ENCODE measurements at places on chromosomes 5 and 9.

DNA sequence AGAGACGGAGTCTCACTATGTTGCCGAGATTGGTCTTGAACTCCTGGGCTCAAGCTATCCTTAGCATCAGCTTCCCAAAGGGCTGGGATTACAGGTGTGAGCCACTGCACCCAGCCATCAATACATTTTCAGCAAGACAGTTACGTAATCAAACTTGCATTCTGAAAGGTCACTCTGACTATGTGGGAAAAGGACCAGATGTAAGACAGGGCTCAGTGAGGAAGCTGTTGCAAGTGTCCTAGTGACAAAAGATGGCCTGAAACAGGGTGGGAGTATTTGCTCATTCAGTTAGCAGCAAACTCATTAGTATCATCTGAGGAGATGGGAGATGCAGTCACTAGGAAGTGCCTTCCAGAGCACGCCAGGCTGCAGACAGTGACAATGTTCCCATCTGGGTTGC, 16.9 kb downstream of the MED27 start:
- H3K36me3 ChIP-seq: peaks cover 23% of the 10 kb centered on the region
- H3K4me1 ChIP-seq: no peaks in the 10 kb centered on the region
- H3K27ac ChIP-seq: no peak overlapping the region
- no peaks in the 10 kb centered on the region for H3K27me3 ChIP-seq

- no peaks in the 10 kb centered on the region for H3K27me3 ChIP-seq
- no peaks in the 10 kb centered on the region for H3K36me3 ChIP-seq
- H3K4me1 ChIP-seq: peaks cover 28% of the 10 kb centered on the region
- peak overlapping the region; percentile 15 for H3K4me3 ChIP-seq
- no peak overlapping the region for H3K27ac ChIP-seq
Observed at GRCh38 chr5:59766427-59767210, 126.9 kb downstream of the PDE4D start.

GRCh38 chr9:91643481-91644077, 219.9 kb upstream of the NFIL3 start:
- peaks cover 8% of the 10 kb centered on the region for H3K27me3 ChIP-seq
- no peak for DNase-seq
- H3K4me1 ChIP-seq: no peaks in the 10 kb centered on the region
- H3K4me3 ChIP-seq: no peak overlapping the region
- no peaks in the 10 kb centered on the region for H3K36me3 ChIP-seq

DNA sequence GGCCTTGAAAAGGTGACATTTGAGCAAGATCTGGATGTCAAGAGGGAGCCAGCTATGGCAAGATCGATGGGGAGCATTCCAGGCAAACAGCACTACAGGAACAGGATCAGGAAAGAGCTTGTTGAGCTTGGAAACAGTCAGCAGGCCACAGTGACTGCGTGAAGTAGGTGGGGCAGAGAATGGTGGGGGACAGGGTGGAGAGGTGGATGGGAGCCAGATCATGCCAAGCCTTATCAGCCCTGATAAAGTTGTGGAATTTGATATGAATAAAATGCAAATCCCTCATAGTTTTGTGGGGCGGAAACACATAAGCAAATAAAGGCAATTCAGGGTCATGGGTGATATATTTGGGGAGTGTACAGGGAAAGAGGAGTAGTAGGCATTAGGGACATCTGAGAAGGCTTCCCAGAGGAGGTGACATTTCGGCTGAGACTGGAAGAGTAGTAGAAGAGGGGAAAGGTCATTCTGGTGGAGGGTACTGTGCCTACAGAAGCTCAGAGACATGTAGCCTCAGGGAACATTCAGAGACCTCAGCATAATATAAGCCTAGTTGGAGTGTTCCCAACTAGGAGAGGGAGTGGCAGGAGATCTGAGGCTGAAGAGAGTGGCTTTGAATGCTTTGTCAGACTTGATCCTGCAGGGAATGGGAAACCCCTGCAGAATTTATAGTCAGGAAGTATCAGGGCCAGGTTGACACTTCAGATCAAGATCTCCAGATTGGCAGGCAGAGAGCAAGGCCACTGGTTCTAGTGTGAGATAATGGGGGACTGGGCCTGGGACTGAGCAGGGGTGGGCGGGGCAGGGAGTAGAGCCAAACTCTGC, 9.7 kb upstream of the CYSTM1 start:
- DNase-seq: peak; percentile 16
- H3K27me3 ChIP-seq: no peaks in the 10 kb centered on the region
- no peak overlapping the region for H3K4me3 ChIP-seq
- no peak overlapping the region for H3K27ac ChIP-seq

Measured in suprapubic skin (tissue), 4 donors.